Pancreas (tissue), 10 donors: ENCODE measurements at places on chromosomes 3 and 15.

DNA sequence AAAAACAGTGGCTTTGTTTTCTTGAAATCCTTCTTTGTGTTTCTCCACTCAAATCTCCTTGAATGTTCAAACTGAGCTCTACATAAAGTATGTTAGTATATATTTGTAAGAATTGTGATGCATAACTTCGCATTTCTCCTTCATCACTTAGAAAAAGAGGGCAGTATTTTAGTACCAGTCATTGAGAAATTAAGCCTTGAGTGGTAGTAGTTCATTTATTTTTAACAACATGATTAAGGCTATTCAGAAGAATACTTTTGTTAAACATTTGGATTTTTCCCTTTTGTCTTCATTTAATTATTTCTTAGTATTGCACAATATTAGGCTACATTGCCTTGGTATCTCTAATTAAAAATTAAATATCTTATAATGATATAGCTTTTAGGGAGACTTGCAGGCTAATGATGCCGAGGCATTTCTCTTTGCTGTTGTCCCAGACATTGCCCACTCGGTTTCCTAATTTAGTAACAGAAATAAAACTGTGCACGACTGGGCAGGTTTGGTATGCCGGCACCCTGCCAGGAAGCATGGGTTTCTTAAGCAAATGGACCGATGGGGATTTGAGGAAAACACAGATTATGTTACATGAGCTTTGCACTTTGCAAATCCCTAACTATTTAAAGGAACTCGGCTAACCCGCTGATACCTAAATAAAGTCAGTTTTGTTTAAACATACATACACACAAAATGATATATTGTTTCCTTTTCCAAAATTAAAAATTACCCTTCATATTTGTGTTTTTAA, 54.7 kb downstream of the LRRC28 start:
- DNase-seq = no peak

DNA sequence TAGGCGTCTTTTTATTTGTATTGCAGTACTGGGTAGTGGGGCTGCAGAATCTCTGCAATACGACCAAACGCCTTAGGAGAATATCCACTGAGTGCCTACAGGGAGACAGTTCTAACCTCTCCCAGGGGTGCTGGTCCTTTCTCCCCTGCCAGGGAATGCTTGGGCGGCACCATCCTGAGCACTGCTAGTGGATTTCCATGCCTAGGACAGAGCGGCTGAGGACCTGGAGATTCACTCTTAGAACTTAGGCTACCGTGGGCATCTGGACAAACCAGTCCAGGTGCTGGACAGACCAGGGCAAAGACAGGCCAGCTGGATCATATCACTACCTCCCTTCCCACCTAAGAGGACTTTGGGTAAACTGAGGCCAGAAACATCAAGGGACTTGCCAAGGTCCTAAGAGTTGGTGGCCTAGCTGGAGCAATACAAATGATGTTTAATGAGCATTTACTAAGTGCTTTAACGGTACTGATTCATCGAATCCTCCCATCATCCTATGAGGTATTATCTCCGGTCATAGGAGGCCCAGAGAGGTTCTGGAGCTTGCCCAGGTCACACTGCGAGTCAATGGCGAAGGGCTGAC, 902 bp downstream of the TMEM44 start:
- no peak for DNase-seq

GRCh38 chr15:100818927-100819326, 60.7 kb upstream of the ALDH1A3 start:
- DNase-seq = no peak

DNA sequence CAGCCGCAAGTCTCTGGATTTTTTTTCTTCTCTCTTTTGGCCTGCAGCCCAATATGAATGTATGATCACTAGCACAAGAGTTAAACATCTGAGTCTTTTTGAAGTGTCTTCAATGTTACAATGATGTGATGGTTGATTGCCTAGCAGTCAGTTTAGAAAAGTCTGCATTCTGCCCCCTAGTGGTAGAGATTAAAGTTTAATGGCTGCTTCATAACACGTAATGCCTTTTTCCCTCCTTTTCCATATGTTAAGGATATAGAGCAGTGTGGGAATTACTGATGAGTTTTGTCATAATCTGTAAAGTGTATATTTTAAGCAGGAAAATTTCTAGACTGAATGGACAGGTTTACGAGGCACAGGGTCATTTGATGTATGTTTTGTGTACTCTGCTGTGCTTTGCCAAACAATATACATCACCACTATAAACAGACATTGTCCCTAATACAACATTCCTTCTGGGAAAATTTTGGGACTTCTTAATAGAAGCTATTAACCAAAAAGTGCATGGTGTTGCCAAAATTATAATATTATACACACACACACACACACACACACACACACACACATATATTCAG, 1038.5 kb upstream of the NR2F2 start:
- no peak for DNase-seq

GRCh38 chr3:99972380-99973104, 141.8 kb downstream of the FILIP1L start:
- no peak for DNase-seq

DNA sequence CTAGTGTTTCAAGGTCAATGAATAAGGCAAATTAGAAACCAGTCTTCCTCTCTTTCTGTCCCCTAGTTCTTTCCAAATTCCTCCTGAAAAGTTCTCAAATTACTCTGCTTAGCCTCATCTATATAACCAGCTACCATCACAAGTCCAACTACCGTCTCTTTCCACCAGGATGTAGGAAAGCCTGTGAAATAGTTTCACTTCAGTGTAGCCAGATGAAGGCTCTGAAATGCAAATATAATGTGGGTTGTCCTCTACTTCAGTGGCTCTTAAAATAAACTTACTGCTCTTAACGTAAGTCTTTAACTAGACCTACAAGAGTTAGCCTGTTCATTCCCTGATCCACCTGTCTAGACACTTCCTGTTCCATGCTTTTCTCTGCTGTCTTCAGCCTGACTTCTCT, 827.7 kb downstream of the ROBO1 start:
- no peak for DNase-seq

DNA sequence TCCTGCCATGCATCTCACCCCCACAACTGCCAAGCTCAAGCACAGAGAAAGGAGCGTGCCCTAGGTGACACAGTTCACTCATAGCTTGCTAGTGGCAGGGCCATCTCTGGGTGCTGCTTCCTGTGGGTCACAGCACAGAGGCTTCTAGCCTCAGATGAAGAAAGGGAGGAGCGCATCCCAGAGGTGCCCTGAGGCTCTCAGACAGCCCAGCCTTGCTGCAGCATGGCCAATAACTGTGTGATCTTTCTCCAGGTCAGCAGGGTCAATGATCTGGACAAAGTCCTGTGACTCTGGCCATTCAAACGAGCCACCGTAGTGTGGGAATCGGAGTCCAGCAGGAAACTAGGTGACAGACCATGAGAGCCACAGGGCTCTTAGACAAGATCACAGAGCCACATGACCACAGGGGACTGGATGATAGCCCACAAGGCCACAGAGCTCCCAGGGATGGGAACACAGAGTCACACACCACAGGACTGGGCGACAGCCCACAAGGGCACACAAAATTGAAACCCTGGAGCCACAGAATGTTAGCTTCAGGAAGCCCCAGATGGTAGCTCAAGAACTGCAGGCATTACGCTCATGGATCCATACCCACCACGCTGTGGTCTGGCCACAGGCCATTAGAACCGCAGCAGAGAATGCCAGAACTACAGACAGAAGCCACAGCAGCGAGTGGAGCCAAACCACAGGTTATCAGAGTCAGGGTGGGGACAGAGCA, 25.9 kb upstream of the GRIP2 start:
- DNase-seq = no peak

GRCh38 chr15:59150185-59150584, 45.2 kb downstream of the CCNB2 start:
- DNase-seq = peak; percentile 15

GRCh38 chr15:29880341-29880740, 58.1 kb upstream of the TJP1 start:
- no peak for DNase-seq
